ENCODE measurements at places on chromosomes 3 and 15.

DNA sequence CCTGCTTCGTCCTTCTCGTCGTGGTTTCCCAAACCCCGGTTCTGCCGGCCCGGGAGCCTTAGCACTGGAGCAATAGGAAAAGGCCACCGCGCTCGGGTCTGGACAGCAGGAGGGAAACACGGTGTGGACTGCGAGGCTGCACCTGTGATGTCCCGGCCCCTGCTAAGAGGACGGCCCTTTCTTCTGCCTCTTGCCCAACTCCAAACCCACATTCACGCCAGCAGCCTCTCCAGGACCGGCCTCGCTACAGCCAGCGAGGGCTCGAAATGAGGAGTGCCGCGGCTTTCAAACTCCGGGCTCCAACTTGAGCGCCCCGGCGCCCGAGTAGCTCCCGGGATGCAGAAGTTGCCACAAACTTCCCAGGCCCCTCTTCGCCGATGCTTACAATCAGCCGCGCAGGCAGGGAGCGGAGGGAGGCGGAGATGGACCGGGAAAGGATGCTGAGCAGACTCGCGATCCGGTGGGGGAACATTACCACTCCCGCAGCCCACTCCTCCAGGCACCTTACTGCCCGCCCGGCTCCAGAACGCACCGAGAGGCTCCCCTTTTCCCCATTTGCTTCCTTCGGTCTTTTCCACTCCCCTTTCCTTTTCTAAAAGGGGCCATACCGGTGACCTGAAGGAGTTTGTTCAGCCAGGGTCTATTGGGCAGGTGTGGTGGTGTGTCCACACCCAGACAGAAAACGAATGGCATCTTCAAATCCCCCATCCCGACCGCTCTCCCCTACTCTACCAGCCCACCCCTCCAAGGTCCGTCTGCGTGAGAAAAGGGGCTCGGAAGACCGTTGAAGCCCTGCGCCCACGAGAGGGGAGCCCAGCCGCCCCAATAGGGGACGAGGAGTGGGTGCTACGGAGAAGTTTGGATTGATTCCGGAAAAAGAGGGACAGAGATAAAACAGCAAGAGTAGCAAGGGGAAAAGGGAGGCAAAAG, 18.8 kb upstream of the SATB1 start:
- DNase-seq: no peak

GRCh38 chr3:149271669-149272068, 50.0 kb upstream of the CP start:
- DNase-seq: no peak

DNA sequence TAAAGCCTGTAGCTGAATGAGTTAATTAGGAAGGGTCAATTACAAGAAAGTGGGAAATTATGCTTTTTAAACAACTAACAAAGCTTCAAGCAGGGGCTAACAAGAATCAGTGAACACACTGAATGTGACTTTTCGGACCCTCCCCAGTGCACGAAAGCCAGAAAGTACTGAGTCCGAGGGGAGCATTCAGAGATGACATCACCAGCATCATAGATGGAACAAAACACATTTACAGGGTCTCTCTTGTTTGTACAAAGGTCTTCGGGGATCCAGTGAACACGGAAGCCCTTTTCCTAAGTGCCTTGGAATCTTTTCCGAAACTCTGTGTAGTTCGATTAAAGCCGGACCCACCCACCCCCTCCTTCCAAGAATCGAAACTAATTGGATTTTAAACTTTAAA, 829 bp downstream of the DCP1A start:
- DNase-seq: no peak

DNA sequence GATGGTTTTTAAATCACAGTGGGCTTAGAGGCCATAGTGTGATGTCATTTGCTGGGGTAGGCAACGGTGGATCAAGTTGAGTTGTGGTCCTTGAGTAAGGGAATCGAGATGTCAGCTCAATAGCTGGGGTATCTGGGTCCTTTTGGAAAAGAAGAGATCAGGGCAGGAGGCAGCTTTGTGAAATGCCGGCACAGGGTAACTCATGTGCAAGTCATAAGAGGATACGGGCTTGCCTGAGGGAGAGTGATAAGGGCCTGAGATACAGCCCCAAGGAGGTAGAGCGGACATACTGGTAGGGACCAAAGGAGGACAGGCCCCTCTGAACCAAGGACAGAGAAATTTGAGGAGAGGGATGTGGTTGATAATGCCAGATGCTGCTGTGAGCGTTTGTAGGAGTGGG, 4.2 kb upstream of the FAM131A start:
- no peak for DNase-seq

- DNase-seq: no peak
These were observed 32.0 kb upstream of the CASR start for GRCh38 chr3:122151480-122151879.

- DNase-seq: no peak
These were observed 117.7 kb downstream of the GOLIM4 start for GRCh38 chr3:167978071-167978470.

- peak; percentile 93 for DNase-seq
These were observed 216.1 kb downstream of the SLCO3A1 start for GRCh38 chr15:92069308-92070250.

- no peak for DNase-seq
These were observed 324.6 kb upstream of the PLSCR5 start for GRCh38 chr3:146929696-146930095.

DNA sequence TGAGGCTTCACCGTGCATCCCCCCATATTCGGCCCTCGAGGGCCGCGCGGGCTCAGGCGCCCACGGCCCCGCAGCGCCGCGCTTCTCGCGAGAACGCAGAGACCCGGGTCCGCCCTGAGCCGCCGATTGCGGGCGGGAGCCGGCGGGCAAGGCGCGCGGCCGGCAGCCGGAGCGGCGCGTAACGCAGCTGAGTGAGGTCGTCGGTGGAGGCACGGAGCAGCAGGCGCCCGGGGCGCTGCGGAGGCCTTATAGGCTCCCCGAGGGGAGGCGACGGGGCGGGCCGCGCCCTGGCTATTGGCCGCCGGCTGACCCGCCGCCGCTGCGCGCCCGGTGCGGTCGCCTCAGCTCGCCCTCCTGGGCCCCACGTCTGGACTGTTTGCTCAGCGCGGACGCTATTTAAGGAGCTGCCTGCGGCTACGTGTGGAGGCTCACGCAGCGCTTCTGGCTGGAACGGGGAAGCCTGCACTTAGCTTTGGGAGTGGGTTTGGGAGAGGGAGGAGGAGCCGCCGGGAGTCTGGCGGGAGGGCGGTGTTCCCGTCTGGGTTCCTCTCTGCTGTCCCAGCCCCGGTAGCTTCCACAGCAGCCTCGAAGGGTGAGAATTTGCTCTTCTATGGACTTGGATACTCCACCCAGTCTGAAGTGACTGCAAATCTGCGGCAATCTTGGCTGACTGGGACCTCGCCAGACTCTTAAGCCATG, at the start of gene PLOD2:
Gene PLOD2, minus strand, starts transcription at position 221 of the 699 bp plus-strand sequence. Its CDS starts 195 bp downstream, at position 26.
- DNase-seq: no peak

DNA sequence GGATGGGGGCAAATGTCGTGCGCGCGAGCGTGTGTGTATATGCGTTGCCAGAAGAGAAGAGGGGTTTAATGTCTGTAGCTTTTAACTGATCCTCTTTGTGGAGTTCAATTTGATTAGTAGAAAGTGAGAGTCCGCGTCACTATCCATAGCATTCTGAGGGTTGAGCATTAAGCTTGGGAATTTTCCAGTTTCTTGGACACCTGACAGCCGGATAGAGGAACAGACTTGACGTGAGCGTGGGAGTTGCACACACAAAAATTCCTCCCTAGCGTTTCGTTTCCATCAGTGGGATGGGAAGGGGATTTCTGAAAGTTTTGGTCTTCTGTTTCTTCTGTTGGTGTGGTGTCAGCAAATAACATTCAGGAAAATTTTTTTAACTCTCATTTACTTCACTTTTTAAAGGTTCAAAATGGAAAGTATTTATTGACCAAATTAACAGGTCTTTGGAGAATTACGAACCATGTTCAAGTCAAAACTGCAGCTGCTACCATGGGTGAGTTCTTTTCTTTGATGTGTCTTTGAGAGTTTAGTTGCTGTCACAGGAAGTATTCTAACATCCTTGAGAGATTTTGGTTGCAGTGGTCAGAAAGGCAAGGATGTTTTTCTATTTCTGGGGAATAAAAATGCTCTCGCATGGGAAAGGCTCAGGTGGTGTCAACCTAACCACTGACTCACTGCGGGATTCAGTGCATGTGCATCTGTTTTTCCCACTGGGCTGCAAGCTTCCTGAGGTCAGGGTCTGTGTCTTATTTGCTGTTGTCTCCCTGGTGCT, 841 bp downstream of the POGLUT1 start:
- peak; percentile 39 for DNase-seq

- DNase-seq: peak; percentile 48
These were observed 378.2 kb upstream of the AZI2 start for GRCh38 chr3:28726840-28727239.

GRCh38 chr3:65665915-65666314, 372.8 kb downstream of the MAGI1 start:
- DNase-seq: no peak

DNA sequence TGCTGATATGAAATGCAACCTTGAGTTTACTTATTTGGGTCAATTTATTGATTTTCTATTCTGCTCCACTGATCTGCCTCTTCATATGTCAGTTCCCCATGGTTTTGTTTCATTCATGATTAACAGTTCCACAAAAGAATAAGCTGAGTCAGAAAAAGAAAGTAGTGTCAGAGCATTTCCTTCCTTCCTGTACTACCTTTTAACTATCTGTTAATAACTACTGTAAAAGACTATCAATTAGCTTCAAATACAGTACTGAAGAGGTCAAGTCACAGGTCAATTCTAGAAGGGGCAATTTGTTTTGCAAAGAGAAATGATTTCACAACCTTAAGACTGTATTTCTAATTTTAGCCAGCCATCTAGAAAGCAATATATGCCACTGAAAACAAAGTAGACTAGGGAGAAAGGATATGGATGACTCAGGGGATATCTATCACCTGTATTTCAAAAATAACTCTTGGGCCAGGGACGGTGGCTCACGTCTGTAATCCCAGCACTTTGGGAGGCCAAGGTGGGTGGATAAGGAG, 129.5 kb downstream of the TFDP2 start:
- DNase-seq: peak; percentile 16

- DNase-seq: no peak
These were observed 134.0 kb downstream of the FHIT start for GRCh38 chr3:61117045-61117898.

GRCh38 chr3:149306751-149307434, 26.5 kb downstream of the TM4SF18 start:
- DNase-seq: no peak

- no peak for DNase-seq
These were observed 1.4 kb downstream of the DLG1 start for GRCh38 chr3:197297002-197297401.

DNA sequence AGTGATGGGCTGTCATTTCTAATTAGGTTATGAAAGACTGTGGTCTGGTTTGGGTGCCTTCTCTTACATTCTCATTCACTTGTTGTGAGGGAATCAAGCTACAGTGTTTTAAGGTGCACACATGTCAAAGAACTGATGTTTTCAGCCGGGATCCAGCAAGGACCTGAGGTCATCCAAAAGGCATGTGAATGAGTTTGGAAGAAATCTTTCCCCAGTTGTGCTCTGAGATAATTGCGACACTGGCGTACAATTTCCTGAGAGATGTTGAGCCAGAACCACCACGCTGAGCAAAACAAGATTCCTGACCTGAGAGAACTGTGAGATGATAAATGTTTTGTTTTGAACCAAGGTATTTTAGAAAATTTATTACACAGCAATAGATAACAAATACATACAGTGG, 295.3 kb upstream of the SLITRK3 start:
- no peak for DNase-seq

- peak; percentile 6 for DNase-seq
These were observed 61.9 kb downstream of the GOLGA6L7 start for GRCh38 chr15:28786521-28786920.

- no peak for DNase-seq
These were observed 7.7 kb upstream of the ACTC1 start for GRCh38 chr15:34802803-34803750.

DNA sequence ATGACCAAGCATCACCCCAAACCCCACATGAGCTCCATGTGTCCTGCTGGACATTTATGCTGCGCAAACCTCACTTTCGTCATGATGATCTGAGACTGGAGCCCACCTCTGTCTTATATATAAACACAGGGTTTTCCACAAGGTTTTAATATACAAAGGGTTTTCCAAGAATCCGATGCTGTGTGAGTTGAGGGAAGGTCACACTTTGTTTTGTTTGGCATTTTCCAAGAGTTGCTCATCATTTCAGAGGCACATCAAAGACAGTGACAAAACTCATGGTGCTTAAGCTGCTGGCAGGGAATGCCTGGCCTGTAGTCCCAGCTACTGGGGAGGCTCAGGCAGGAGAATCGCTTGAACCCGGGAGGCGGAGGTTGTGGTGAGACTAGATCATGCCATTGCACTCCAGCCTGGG, 20.0 kb downstream of the EFCC1 start:
- DNase-seq: peak; percentile 50

GRCh38 chr3:13459605-13460340, 20.3 kb upstream of the HDAC11 start:
- no peak for DNase-seq

Data from A172 (cell line).